ENCODE measurements at places on chromosomes 7 and 10.

DNA sequence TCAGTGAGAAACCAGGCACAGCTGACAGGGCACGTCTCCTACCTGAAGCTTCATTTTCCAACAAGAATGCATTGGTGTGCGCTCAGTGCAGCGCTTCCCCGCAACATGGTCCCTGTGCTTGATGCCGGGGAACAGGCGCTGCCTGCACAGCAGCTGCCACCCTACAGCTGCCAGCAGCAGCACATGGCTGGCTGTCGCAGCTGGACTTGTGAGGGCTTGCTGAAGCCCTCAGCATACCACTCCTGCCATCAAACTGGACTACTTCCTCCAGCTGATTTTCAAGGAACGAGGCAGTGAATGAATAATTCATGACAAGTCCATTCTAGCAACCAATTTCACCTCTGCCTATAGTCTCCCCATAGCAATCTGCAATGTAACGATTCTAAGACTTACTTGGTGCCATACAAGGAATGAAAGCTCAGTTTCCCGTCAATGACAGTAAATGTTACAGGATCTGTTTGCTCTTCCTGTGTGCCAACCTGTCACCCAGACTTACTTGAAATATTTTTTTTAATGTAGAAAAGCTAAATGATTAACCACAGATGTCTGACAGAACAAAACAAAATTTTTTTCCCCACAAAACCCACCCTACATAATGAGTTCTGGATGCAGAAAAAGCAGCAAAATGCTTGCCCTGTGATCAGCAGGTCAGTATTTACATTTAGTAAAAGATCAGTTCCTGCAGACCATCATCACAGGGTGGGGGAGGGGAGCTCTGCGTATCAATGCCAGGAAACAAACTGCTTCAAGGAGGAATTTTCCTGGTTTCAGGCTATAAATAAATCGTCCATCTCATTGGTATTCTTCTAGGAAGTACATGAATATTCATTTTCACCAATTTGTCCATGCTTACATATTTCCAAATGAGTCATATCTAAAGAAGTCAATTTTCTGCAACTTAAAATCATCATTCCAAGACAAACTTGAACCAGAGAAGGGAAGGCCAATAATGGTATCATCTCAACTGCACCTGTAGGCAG is 140.6 kb downstream of the ALOX5 start:
- peak; percentile 8 for DNase-seq

DNA sequence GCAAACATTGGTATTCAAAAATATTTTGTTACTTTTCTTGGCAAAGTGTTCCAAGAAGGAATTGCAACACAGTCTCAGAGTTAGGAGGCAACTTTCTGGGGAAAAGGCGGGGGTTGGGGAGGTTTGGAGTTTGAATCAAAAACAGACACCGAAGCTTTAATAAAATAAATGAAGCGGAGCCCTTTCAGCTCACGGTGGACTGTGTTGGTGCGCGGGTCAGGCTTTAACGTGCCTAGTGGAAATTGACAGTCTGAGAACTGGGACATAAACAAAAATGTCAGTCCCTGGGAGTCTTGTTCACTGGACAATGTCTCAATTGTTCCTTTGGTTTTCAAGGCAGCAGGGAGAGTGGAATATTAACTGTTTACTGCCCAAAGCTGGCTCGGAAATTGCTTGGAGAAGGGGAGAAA is 109.3 kb downstream of the TCF7L2 start:
- DNase-seq, result peak; percentile 86

DNA sequence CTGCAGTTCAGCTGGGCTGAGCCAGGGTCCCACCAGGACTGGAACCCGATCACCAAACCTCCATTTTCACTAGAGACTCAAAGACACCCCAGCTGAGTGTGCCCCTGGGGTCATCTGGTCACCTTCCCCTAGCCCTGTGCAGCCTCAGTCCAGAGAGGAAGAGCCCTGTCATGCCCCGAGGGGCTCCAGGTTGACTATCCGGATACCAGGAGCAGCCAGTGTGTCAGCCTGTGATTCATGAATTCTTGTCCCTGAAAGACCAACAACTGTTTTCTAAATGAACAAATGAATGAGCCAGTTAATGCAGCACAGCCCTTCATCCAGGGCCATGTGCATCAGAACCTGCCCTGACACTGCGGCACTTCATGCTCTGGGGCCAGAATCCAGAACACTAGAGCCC is 201.9 kb upstream of the TCERG1L start:
- DNase-seq, result no peak

DNA sequence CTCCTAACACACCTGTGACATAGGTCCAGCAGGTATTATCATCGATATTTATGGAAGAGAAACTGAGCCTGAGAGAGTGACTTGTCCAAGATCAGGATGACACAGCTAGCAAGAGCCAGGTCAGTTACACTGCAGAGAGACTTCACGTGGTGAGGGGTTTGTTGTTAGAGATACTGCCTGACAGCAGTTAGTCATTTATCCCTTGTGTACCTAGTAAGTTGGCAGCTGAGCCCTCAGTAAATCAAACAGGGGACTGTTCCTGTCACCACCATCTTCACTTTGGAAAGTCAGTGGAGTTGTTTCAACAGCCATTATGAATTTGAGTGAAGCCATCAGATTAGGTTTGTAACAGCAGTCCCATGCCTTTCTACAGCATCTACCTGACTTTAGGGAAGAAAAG is 87.5 kb upstream of the GATA3 start:
- no peak for DNase-seq

Data from fibroblast of skin of left biceps (primary cell).